ENCODE measurements at places on chromosomes 6 and 20.

DNA sequence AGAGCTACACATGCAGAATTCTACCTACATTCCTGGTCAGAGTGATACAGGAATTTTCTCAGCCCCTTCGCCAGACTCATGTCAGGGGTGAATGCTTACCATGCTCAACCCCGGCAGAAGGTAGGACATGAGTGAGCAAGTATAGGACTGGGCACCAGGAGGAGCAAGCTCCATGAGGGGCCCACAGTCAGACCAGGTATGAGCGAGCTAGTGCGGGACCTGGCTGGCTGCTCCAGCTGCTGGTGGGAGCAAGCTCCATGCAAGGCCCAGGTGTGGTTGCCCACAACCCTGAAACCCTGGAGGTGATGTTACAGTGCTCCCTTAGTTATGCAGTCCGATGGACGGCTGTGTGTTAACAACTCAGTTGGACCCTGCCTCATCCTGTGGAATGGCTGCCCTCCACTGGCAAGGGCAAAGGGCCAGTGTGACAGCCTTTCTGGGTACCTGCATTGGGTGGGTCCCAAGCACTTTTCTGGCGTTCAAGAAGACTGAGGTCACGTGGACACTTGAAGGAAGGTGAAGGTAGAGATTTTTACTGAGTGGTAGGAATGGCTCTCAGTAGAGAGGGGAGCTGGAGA is 503.5 kb upstream of the CITED2 start:
- DNase-seq = no peak

DNA sequence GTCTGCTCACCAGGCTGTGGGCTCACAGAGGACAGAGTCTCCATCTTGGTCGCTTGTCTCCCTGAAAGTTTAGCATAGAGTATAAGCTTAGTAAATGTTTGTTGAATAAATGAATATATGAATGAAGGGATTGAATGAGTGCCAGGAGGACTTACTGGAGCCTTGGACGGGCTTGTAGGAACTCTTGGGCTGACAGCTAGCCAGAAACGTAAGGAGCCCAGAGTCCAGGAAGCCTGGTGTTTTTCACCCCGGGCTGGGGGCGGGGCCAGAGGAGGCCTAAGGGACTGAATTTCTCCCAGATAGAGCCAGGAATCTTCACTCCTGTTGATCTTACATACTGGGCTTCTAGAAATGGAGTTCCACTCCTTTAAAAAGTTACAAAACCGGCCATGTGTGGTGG is 68.5 kb upstream of the SRSF6 start:
- no peak for DNase-seq

DNA sequence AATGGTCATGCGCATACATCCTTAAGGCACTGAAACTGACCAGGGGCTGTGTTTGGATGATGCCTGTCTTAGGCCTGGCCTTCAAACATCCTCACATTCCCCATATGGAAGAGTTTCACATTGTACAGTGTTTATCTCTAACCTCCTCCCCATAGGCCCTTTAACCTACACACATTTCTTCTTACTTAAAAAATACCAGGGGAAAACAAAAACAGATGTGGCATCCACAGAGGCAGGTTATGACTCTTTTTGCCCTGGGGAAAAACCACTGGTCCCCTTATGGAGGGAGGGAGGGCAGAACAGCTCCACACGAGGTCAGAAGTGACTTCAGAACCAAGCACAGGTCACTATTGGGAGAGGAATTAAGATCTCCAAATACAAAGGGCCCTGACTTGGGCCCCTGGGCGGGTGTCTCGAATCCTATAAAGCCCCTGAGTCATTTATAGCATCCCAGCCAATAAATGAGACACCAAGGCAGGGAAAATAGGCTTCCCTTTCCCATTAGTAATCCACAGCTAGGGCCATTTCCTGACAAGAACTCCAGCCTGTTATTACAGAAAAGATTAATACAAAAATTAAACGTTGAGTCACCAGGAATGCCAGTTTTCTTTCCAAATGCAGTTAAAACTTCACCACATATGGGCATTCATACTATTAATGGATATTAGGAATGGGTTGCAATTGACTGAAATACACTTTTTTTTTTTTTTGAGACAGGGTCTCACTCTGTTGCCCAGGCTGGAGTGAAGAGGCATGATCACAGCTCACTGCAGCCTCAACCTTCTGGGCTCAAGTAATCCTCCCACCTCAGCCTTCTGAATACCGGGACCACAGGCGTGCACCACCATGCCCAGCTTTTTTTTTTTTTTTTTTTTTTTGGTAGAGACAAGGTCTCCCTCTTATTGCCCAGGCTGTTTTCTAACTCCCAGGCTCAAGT is 107.2 kb downstream of the ATP9A start:
- DNase-seq = no peak

GRCh38 chr6:166162599-166163342 is 4.9 kb downstream of the TBXT start:
- DNase-seq = no peak

DNA sequence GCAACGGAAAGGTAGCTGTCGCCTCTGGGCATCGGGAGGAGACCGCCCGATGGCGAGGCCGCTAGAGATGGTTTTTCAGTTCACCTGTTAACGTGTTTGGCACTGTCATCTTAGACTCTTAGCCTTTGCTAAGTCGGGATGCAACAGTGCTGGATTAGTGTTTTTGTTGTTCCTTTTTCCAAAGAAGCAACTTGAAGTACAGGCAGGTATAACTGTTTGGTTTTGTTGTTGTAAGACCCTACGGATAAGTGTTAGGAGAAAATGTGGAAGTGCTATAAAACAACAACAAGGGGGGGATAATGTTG is 723 bp downstream of the MANEA start:
- no peak for DNase-seq

GRCh38 chr6:62285612-62286469 is at the start of gene KHDRBS2:
Gene KHDRBS2, minus strand, starts transcription at chr6:62286225.
- no peak for DNase-seq

GRCh38 chr6:16243055-16243454 is 4.7 kb downstream of the GMPR start:
- DNase-seq = no peak

DNA sequence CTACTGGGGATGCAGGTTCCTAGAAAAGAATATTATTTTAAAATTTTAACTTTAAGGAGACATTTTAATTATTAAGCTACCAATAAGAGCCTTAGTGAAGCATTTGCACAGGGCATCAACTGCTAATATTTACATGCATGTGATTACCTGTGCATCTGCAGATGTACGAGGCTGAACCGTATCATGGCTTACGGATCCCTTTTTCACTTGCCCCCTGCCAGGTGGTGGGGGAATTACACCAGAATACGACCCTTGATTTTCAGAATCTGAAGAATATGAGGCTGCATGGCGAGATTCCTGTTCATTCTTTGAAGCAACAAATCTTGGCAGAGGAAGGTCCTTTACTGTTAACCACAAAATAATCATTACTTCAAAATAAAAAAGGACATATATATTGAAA is 42.7 kb downstream of the REPS1 start:
- DNase-seq = no peak

GRCh38 chr6:10484912-10485311 is 36.2 kb upstream of the GCNT2 start:
- no peak for DNase-seq

DNA sequence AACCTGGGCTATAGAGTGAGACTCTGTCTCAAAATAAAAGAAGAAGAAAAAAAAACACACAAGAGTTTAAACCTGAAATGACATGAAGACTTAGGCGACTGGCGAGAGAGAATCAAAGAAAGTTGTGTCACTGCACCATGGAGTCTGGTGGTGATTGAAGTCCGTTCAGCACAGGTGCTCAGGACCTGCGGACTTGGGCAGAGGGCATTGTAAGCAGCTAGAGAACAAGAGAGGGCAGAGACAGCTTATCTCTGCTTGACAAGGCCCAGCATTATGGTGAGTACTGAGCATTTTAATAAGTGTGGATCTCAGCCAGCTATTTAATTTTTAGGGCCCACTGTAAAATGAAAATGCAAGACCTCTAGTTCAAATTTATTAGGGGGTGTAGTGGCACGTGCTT is 31.5 kb downstream of the BANF2 start:
- DNase-seq = no peak

DNA sequence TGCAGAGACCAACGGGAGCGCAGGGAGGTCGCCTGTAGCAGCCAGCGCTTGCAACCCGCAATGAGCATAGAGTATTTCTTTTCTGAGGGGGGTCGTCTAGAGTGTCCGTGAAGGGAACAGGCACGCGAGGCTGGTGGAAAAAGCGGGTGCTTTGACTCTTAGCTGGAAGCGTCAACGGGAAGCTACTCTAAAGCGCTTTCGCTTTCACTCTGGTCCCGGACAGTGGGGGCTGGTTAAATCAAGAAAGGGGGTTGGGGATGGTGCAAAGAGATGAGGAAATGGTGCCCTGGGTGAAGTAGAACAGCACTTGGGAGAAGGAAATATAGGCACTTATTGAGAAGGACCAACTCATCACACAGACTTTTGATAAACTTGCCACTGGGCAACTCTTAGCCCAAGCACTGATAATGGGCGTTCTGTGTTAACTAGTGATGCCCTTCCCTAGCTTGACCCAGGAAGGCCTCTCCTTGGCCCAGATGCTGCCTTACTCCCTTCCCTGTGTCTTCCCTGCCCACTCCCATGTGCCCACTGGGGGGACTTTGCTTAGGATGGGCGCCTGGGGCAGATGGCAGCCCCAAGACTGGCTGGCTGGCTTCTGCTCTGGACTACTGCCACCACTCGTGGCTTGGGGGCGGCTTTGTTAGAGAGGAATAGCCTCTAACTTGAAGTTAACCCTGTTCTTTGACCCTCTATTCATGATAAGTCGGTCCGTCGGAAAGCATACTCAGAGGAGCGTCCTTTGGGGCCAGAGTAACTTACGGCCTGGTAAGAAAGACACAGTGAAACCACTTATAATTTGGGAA is 585 bp downstream of the PSMB9 start:
- DNase-seq = no peak

DNA sequence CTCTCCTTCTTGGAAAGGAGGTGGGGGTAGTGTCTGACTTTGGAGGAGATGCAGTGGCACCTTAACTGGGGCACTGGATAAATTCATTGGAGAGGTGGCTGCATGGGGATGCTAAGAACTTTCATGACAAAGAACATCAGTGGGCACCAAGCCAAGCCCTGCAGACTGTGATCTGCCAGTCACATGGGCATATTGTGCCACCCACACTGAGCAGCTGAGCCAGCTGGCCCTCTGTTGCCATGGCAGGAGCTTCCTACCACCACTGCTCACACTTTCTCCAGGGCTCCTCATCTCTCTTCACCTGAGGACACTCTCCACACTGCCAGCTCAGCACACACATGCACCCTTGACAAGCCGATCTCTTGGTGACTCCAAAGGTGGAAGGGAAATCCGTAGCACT is 715.6 kb downstream of the QKI start:
- no peak for DNase-seq

GRCh38 chr6:7171119-7171518 is 63.4 kb downstream of the RREB1 start:
- DNase-seq = no peak

DNA sequence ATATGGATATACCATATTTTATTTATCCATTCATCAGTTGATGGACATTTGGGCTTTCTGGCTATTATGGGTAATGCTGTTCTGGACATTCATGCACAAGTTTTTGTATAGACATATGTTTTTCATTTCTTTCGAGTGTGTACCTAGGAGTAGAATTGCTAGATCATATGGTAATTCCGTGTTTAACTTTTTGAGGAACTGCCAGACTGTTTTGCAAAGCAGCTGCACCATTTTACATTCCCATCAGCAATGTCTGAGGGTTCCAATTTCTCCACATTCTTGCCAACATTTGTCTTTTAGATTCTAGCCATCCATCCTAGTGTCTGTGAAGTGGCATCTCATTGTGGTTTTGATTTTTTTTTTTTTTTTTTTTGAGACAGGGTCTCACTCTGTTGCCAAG is 20.8 kb downstream of the SRC start:
- DNase-seq = no peak

- DNase-seq = no peak
Measured at GRCh38 chr20:62609279-62609720, 33.0 kb upstream of the SLCO4A1 start.

DNA sequence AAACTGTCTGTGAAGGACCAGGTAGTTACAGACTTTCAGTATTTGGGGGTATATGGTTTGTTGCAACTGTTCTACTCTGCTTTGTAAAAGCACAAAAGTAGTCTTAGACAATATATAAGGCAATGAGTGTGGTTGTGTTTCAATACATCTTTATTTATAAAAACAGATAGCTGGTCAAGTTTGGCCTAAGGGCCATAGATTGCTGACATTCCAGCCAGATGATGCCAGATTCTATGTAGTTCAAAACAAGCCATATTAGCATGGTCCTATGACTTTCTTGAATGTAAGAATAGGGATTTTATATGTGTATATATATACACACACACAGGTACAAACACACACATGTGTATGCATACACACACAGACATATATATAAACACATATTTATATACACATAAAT is 201.8 kb downstream of the GRIK2 start:
- DNase-seq = no peak

DNA sequence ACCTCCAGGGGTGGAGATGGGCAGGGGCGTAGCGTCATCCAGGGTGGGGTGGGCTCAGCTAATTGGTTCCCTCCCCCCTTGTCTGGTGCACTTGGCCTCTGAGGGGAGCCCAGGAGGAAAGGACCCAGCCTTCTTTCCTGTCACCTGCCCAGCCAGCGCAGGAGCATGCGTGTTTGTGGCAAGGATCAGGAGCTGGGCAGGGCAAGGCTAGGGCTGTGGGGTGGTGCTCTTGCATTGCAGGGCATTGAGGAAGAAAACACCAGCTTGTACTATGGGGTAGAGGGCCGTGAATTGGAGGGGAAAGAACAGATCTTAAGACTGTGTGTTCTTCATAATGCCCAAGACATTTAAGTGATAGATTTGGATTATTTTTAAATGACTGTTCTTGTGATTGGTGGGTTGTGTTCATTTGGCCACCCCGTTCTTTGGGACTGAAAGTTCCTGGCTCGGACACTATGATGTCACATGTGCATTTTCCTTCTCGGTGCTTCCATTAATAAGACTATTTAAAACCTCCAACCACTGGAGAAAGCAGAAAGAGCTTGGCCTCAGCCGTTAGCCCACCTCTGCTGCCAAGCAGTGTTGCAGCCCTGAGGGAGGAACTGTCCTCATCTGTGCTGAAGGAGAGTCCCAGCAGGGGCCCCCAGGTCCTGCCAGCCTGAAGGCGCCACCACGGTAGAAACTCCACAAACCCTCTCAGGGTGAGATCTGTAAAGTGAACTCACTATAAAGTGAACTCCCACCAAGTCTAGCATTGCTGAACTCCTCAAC is 136.2 kb upstream of the INSM1 start:
- no peak for DNase-seq

GRCh38 chr6:72890233-72890632 is 268.4 kb downstream of the KCNQ5 start:
- no peak for DNase-seq

DNA sequence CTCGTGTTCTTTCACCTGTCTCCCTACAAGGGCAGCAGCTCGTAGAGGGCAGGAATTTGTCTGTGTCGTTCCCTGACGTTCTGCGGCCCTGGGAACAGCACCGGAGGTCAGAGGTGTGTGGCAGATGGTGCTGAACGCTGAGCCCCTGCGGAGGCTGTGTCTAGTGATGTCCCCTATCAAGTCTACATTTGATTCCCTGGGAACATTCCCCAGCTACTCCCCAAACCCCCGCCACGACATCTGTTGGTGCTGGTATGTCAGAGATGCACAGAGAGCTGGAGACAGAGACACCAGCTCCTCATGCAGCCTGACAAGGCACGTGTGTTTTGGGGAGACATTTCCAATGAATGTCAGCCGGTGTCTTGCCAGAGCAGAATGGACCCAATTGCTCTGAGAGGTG is 7.7 kb downstream of the PMEPA1 start:
- DNase-seq = no peak

GRCh38 chr6:6397842-6398241 is 77.4 kb upstream of the F13A1 start:
- DNase-seq = no peak
